ENCODE measurements at places on chromosomes 1 and 21. TPM values are rescaled to one million over a fixed set of nuclear protein-coding genes. Genes with fewer than 3 reads are reported as not detected.

DNA sequence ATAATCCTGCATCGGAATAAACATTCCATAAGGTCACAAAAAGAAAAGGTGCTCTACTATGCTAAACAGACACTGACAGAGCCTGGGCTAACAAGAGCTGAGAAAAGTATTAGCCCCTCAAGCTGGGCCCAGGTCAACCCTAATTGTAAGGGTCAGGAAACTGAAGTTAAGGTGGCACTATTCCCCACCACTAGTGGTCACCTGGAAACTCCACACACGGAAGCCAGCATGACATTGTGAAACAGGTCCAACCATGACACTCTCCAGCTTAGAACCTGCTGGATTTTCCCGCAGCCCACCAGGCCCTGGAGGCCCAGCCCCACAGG, 1.2 kb downstream of the PTTG1IP start:
- DNase-seq = peak; percentile 56

DNA sequence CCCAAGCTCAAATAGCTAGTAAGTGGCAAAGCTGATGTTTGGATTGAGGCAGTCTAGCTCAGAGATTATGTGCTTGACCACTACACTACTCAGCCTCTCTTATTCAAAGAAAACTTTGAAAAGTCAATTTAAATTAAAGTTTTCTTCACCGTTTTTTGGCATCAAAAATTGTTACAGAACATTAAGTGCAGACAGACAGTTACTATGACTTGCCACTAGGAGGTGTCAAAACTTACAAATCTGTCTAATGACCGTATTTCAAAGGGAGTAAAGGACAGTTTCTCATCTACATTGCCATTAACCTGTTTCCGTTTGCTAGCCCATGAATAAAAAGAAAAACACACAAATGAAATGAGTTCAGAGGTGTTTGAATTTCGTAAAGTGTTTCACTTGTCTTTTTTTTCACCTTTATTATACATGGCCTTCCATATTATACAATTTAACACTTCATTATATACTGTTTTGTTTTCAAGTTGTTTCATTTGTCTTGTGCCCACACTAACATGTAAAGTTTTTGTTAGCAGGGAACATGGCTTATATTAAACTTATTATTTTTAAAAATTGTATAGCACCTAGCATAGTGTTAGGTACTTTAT, 57.4 kb upstream of the MTF2 start:
- DNase-seq = peak; percentile 42

- no peak for DNase-seq
Observed at GRCh38 chr1:25906644-25907300, 553 bp upstream of the STMN1 start.

- DNase-seq = no peak
Observed at GRCh38 chr1:248696774-248697173, 5.8 kb downstream of the OR14I1 start.

Gene CLCA1
- not detected for total RNA-seq

Data from HepG2 (cell line).